Body of pancreas (tissue), 4 donors: ENCODE measurements at places on chromosomes 3 and 15. TPM values are rescaled to one million over a fixed set of nuclear protein-coding genes. Genes with fewer than 3 reads are reported as not detected.
A peak's percentile ranks its signal among the peaks of the same experiment; 100 is the strongest.

Gene PLA2G4E
- total RNA-seq = not detected

Gene BTLA
- total RNA-seq = not detected

Gene SCN11A
- 0.26 TPM for total RNA-seq

GRCh38 chr15:69000091-69000490 is 14.4 kb upstream of the NOX5 start:
- no peaks in the 10 kb centered on the region for H3K4me1 ChIP-seq
- no peaks in the 10 kb centered on the region for H3K27me3 ChIP-seq
- H3K27ac ChIP-seq = no peak overlapping the region
- H3K4me3 ChIP-seq = no peak overlapping the region
- H3K36me3 ChIP-seq = no peaks in the 10 kb centered on the region

GRCh38 chr3:120113128-120114116 is 19.2 kb upstream of the GSK3B start:
- H3K4me1 ChIP-seq = peaks cover 28% of the 10 kb centered on the region
- no peaks in the 10 kb centered on the region for H3K27me3 ChIP-seq
- peak overlapping the region; percentile 32 for H3K27ac ChIP-seq
- H3K4me3 ChIP-seq = no peak overlapping the region
- DNase-seq = peak; percentile 40

GRCh38 chr3:171339598-171339997 is 120.6 kb downstream of the TNIK start:
- H3K4me1 ChIP-seq = peaks cover 52% of the 10 kb centered on the region
- no peak overlapping the region for H3K4me3 ChIP-seq
- no peaks in the 10 kb centered on the region for H3K27me3 ChIP-seq
- peak; percentile 88 for DNase-seq
- no peaks in the 10 kb centered on the region for H3K36me3 ChIP-seq

- no peak overlapping the region for H3K27ac ChIP-seq
- peaks cover 26% of the 10 kb centered on the region for H3K4me1 ChIP-seq
- no peaks in the 10 kb centered on the region for H3K27me3 ChIP-seq
- H3K36me3 ChIP-seq = no peaks in the 10 kb centered on the region
- no peak for DNase-seq
- no peak overlapping the region for H3K4me3 ChIP-seq
Measured at GRCh38 chr3:138809500-138810256, 25.1 kb downstream of the PIK3CB start.

DNA sequence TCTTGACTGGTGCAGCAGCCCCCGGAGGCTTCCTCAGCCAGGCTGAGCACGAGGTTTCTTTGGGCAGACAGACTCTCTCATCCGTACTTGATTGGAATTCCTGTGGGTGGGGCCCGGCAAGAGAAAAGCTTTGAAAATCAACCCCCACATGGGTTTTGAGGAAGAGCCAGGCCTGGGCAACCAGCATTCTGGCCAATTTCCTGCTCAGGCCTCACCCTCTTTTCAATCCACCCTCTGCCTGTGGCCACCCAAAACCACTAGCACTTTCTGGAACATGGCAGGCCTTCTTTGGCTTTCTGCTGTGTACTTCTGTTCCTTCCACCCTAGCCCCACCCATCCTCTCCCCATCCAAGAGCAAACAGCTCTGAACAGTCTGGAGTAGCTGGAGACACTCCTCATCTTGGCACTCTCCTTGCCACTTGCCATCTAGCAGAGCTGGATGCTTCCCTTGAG is 5.9 kb downstream of the MYO5C start:
- no peak for DNase-seq
- no peaks in the 10 kb centered on the region for H3K27me3 ChIP-seq
- no peaks in the 10 kb centered on the region for H3K36me3 ChIP-seq
- no peak overlapping the region for H3K4me3 ChIP-seq

- DNase-seq = no peak
- H3K4me3 ChIP-seq = no peak overlapping the region
Measured at GRCh38 chr3:61828184-61828874, 267.0 kb downstream of the PTPRG start.
